Gastroesophageal sphincter (tissue), 4 donors: ENCODE measurements at places on chromosomes 5 and 9. TPM values are rescaled to one million over a fixed set of nuclear protein-coding genes. Genes with fewer than 3 reads are reported as not detected.

Gene SH2D3C
- total RNA-seq: 8.8 TPM

Gene PPP6C
- 28.5 TPM for total RNA-seq

Gene INSYN2B
- not detected for total RNA-seq

Gene SPATA31E1
- not detected for total RNA-seq

Gene PRLR
- total RNA-seq: 1.4 TPM

Gene SKP2
- total RNA-seq: 11.5 TPM

Gene IL13
- not detected for total RNA-seq

Gene DMRT1
- not detected for total RNA-seq

Gene LHX6
- 2.2 TPM for total RNA-seq
